ENCODE measurements at places on chromosomes 6 and 20.

DNA sequence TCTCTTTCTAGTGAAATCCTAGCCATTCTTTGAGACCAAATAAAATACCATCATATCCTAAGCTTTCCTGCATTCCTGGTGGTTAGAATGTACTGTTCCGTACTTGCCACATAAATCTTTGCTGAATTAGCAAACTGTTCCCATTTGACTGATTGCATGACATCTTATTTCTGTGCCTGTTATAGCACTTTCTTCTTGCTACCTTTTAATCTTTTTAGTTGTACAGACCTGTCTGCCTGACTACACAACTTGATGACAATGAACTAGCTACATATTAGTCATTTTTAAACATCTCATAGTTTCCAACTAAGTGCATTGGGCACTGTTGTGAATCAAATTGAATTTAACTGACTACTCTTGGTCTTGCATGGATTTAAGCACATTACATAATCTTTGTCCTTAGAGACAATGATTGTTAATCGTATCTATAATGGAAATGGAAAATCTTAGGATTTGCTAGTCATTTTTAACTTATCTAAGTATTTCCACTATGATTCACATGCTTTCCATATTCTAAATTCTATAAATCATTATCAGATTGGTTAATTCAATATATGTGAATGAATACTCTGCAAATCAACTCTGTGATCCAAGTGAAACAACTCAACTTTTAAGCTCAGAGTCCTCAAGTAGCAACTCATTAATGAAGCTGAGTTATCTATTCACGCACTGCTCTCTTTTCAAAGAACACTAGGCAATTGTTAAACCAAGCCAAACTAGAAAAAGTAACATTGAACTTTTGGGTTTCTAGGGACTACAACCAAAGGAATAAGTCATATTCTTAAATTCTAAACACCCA lies 109.0 kb downstream of the TNFRSF21 start:
- no peak for DNase-seq

DNA sequence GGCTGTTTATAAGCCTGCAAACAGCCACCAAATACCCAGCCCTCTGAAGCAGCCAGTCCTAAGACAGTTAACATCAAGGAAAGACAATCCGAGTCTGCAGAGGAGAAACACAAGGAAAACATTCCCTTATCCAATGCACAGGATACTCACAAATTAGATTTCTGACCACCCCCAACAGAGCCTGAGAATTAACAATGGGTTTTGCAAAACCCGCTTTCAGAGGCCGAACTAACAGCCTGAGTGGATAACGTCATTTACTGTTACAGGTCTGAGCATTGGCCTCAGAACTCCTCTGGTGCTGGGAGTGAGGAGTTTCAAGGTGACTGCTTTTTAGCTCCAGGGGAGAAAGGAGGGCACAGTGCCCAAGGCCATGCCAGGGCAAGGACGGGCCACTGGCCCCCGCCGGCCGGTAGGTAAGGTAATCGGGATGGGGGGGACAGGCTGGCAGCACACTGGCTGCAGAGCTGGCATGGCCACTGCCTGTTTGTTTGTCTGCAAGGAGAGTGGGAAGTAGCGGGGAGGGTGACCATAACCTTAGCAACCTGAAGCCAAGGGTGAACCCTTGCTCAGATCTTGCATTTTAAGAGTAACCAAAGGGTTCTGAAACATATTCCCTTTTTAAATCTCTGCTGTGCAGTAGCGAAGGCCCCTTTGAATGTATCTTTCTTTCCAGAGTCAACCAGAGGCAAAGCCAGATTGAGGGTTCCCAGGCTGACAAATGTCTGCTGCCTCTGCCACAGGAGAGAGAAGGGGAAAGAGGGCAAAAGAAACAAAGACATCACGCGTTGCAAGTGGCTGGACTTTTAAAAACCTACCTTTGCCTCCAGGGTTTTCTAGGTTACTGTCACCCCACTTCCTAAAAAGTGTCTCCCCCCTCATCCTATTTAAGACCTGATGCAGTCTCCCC lies 3.9 kb downstream of the ZMYND8 start:
- peak; percentile 43 for DNase-seq

GRCh38 chr6:27290065-27290849 lies 21.8 kb downstream of the POM121L2 start:
- DNase-seq, result no peak

GRCh38 chr6:121731381-121731780 lies 295.9 kb downstream of the GJA1 start:
- DNase-seq, result no peak

GRCh38 chr6:153028286-153028685 lies 25.8 kb upstream of the MTRF1L start:
- no peak for DNase-seq

DNA sequence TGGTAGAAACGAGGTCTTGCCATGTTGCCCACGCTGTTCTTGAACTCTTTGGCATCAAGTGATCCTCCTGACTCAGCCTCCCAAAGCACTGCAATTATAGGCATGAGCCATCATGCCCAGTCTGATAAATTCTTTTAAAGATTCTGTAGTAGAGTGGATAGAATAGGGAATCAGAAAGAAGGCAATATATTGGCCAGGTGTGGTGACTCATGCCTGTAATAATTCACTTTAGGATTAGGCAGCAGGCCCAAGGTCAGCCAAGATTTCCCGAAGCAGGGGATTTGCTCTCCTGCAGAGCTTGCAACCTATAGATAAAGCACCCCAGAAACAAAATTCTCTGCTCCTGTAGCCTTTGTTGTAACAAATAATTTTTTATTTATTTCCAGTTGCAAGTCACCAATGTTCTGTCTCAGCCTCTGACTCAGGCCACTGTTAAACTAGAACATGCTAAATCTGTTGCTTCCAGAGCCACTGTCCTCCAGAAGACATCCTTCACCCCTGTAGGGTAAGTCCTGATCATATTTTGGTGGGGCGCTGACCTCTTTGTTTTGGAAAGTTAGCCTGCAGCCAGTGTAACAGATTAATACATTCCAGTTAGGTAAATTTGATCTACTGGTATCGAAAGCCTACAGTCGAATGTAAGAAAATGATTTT lies 30.4 kb upstream of the MROH8 start:
- DNase-seq, result no peak

GRCh38 chr6:165752451-165752850 lies 89.4 kb upstream of the PDE10A start:
- DNase-seq, result no peak

DNA sequence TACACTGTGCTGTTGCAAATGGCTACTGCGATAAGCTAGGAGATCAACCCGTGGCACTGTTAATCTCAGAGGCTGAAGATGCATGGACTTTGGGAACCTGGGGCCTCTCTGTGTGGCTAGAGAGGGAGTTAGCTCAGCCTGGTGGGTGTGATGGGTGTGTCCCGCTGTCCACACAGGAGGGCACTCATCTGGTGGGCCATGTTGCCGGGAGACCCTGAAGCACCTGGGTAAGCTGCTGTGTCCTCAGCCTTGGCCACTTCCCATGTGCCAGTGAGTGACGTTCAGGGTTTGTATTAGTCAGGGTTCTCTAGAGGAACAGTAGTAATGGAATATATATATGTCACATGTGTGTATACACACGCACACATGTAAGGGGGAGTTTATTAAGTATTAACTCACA lies 132.7 kb downstream of the ERMARD start:
- no peak for DNase-seq

GRCh38 chr6:146871611-146872425 lies 273.0 kb downstream of the ADGB start:
- DNase-seq, result peak; percentile 70

- no peak for DNase-seq
These were observed 390.0 kb upstream of the SULF2 start for GRCh38 chr20:48175261-48175660.

- DNase-seq, result no peak
These were observed 14.6 kb downstream of the EEF1A1 start for GRCh38 chr6:73506246-73506645.

- no peak for DNase-seq
These were observed 95.5 kb downstream of the CEBPB start for GRCh38 chr20:50286174-50286511.

- DNase-seq, result no peak
These were observed 68.3 kb upstream of the TNFRSF21 start for GRCh38 chr6:47377971-47378370.

DNA sequence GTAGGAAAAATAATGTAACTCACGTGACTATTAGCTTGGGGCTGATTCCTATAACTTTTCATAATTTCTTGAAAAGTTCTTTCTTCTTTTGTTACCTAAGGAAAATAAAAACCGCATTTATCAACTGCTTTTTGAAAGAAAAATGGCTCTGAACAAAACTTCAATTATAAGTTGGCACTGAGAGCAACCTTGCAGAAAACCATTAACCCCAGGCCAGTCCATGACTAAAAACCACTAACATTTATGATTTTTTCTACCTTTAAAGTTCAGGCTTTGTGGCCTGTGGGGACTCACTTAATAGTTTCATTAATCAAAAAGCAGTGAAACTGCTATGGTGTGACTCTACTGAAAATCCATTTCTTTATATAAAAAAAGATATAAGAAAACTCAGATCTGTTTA lies 69.1 kb upstream of the SAMHD1 start:
- no peak for DNase-seq

DNA sequence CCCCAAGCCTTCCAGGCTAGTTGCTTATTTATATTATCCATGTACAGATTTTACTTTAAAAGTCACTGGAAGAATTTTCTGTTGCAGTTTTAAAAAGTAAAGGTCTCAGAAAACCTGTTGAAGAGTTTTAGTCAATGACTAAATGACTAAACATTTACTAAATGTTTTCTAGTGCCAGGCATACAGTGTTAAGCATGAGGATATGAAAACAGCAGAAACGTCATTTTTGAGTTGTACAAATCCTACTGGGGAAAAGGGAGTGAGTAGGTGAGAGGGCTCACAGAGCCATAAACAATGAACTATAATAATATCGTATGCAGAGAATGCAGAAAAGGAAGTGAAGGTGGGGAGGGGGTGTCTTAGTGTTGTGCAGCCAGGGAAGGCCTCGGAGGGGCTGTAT lies 66.3 kb downstream of the MAN1A1 start:
- no peak for DNase-seq

DNA sequence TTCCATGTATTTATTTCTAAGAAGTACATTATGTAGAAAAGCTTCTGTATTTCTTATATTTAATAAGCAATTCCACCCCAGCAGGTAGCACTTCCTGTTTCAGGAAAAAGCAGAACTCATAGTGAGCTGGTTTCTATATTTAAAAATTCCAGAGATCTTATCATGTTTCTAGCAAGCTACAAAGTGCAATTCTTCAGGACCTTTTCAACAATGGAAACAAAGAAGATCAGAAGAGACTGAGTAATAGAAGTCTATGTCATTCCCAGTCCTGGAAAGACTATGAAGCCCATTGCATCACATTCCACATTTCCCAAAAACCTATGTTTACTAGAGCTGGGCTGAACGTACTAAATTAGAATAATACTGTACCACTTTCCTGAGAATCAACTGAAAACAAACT lies 302.6 kb upstream of the NRSN1 start:
- no peak for DNase-seq

DNA sequence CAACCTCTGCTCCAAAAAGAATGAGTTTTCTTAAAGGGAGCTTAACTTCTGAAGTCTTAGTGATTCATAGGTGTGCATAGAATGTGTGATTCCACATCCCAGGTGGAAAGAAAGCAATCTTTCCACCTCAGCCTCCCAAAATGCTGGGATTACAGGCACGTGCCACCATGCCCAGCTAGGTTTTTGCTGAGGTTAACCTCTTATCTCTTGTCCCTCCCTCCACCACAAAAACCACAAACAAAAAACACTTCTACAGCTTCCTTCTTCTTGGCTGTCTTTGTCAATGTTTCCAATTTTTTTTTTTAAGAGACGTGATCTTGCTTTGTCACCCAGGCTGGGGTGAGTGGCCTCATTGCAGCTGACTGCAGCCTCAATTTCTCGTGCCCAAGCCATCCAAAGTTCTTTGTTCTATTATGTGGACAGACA lies 8.1 kb upstream of the CSE1L start:
- DNase-seq, result no peak

GRCh38 chr6:114218437-114219340 lies 124.1 kb downstream of the HS3ST5 start:
- no peak for DNase-seq
